Keratinocyte (primary cell): ENCODE measurements at places on chromosomes 11 and 22. TPM values are rescaled to one million over a fixed set of nuclear protein-coding genes. Genes with fewer than 3 reads are reported as not detected.
A peak's percentile ranks its signal among the peaks of the same experiment; 100 is the strongest.

GRCh38 chr22:45879552-45879949 is 97.4 kb downstream of the WNT7B start:
- peaks cover 7% of the 10 kb centered on the region for H3K4me1 ChIP-seq
- no peak overlapping the region for H3K27ac ChIP-seq
- no peak overlapping the region for H3K4me3 ChIP-seq
- peaks cover 62% of the 10 kb centered on the region for H3K27me3 ChIP-seq
- DNase-seq, result no peak

DNA sequence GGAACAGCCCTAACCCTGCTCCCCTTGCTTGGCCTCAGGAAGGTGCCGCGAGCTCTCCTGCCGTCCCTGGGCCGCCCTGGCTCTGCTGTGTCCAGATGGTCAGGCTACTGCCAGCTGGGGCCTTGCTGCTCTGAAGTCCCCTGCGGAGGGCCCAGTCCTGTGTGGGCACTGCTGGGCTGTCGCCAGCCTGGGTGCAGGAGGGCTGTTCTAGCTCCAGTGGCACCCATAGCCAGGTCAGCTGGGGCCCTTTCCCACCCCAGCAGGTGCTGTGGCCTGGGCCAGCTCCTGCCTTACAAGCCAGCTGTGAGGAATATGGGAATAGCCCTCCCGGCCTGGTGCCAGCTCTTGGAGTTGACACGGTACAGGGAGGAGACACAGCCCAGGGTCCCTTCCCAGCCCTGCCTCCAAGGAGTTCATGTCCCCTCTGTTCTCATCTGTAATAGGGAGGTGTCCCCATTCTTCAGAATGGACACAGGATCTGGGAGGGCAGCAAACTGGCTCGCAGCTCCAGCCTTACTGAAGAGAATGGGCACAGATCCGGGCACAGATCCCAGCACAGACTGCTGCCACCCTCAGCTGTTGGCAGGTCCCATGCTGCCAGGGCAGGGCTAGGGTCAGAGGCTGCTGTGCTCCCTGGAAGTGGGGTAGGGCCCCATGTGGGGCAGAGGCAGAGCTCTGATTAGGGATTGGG is 3.9 kb downstream of the DERL3 start:
- DNase-seq, result no peak
- H3K4me1 ChIP-seq, result peaks cover 5% of the 10 kb centered on the region
- H3K27ac ChIP-seq, result no peak overlapping the region
- H3K36me3 ChIP-seq, result peaks cover 19% of the 10 kb centered on the region
- no peak overlapping the region for H3K4me3 ChIP-seq

The C22orf15 gene
- polyA plus RNA-seq, result 0.06 TPM in 1 of 3 replicates, not detected in the others

- H3K27ac ChIP-seq, result no peak overlapping the region
- no peak overlapping the region for H3K4me3 ChIP-seq
- no peaks in the 10 kb centered on the region for H3K36me3 ChIP-seq
- no peak for DNase-seq
- no peaks in the 10 kb centered on the region for H3K27me3 ChIP-seq
These were observed 131.8 kb downstream of the UVRAG start for GRCh38 chr11:75946531-75947530.

GRCh38 chr11:34899633-34900016 is 16.6 kb downstream of the APIP start:
- no peaks in the 10 kb centered on the region for H3K4me1 ChIP-seq
- no peak for DNase-seq
- no peak overlapping the region for H3K27ac ChIP-seq
- H3K27me3 ChIP-seq, result no peaks in the 10 kb centered on the region
- no peaks in the 10 kb centered on the region for H3K36me3 ChIP-seq
- H3K4me3 ChIP-seq, result no peak overlapping the region

DNA sequence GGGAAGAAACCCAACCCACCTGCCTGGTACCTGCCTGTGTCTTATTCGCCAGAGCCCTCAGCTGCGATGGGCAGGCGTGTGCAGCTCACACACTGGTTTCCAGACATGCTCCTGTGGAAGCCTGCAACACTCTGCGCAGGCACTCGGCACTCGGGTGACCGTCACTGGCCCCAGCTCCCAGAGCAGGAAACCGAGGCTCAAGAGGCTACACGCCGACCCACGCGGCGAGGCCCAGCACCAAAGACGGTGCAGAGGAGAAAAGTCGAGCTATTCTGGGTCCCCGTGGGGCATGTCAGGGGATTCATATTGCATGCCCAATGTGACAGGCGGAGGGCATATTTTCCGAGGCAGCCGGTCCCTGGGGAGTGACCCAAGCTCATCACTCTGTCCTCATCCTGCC is 11.6 kb upstream of the FGF19 start:
- no peaks in the 10 kb centered on the region for H3K4me1 ChIP-seq
- no peak for DNase-seq
- H3K4me3 ChIP-seq, result no peak overlapping the region
- H3K27ac ChIP-seq, result no peak overlapping the region

DNA sequence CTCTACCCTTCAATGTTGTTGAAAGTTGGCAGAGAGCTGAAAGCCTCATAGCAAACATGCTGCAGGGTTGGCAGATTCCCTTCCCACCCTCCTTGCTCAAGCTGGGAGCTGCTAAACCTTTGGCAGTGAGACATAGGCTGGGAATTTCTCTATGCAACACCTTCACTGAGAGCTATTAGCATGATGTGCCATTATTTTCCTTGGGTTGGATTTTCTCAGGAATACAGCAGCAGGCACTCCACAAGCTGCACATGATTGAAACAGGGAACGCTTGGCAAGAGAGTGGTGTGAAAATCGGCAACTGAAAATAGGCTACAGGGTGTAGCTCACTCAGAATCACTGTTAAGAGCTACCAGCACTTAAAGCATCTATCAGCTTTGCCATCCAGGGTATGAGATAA is 9.6 kb upstream of the ALKBH3 start:
- no peak overlapping the region for H3K4me3 ChIP-seq
- no peaks in the 10 kb centered on the region for H3K27me3 ChIP-seq
- H3K4me1 ChIP-seq, result peaks cover 11% of the 10 kb centered on the region
- H3K27ac ChIP-seq, result no peak overlapping the region
- no peak for DNase-seq
- H3K36me3 ChIP-seq, result no peaks in the 10 kb centered on the region

GRCh38 chr11:92702805-92703448 is 266.5 kb upstream of the MTNR1B start:
- peak; percentile 56 for DNase-seq
- H3K27me3 ChIP-seq, result no peaks in the 10 kb centered on the region
- no peaks in the 10 kb centered on the region for H3K36me3 ChIP-seq
- no peak overlapping the region for H3K4me3 ChIP-seq

The CLMP gene
- 2.7 to 5.4 TPM (median 3.1 TPM) in 3 replicates for polyA plus RNA-seq

The OVCH2 gene
- polyA plus RNA-seq, result 1.7 to 8.1 TPM (median 2.8 TPM) in 3 replicates

GRCh38 chr11:112425121-112425520 is 164.5 kb upstream of the PLET1 start:
- H3K36me3 ChIP-seq, result no peaks in the 10 kb centered on the region
- DNase-seq, result no peak
- H3K4me3 ChIP-seq, result no peak overlapping the region
- H3K27me3 ChIP-seq, result peaks cover 9% of the 10 kb centered on the region
- H3K4me1 ChIP-seq, result no peaks in the 10 kb centered on the region

DNA sequence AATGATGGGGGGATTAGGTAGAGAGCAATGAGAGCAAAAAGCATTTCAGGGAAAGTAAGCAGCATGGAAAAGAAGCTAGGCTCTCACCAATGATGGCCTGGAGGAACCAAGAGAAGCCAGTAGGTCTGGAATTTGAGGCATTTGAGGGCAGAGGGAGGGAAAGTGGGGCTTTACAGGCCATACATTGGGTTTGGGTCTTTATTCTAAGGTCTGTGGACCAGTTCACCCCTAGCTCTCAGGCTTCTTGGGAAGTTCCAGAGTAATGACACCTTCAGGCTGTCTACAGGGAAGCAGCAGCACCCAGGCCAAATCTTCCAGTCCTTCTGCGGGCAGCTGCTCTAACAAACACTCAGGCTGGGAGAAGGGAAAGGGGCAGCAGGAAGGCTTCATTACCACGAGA is 29.4 kb downstream of the ARFGAP2 start:
- H3K27ac ChIP-seq, result no peak overlapping the region
- H3K4me1 ChIP-seq, result peaks cover 11% of the 10 kb centered on the region
- no peaks in the 10 kb centered on the region for H3K27me3 ChIP-seq
- peaks cover 2% of the 10 kb centered on the region for H3K36me3 ChIP-seq
- H3K4me3 ChIP-seq, result no peak overlapping the region
- no peak for DNase-seq

- no peaks in the 10 kb centered on the region for H3K36me3 ChIP-seq
- no peak for DNase-seq
- H3K4me1 ChIP-seq, result peaks cover 14% of the 10 kb centered on the region
- H3K4me3 ChIP-seq, result no peak overlapping the region
These were observed 35.0 kb upstream of the TP53I11 start for GRCh38 chr11:44985721-44986120.

- no peak for DNase-seq
- no peaks in the 10 kb centered on the region for H3K36me3 ChIP-seq
- H3K27ac ChIP-seq, result no peak overlapping the region
- peaks cover 9% of the 10 kb centered on the region for H3K27me3 ChIP-seq
These were observed 107.6 kb upstream of the ASPHD2 start for GRCh38 chr22:26321469-26321913.

The RFPL2 gene
- polyA plus RNA-seq, result not detected in 3 replicates

DNA sequence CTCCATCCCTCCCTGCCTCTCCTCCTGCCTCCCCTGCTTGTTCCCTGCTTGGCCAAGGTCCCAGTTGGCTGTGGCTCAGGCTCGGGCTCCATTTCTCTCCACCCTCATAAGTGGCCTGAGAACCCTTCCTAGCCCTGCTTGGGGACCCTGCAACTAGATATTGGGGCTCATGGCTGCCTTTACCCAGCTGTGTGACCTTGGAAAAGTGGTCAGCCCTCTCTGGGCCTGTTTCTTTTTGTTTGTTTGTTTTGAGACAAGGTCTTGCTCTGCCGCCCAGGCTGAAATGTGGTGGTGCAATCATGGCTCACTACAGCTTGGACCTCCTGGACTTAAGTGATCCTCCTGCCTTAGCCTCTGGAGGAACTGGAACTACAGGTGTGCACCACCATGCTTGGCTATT is 20.3 kb upstream of the CABP2 start:
- no peaks in the 10 kb centered on the region for H3K27me3 ChIP-seq
- peaks cover 3% of the 10 kb centered on the region for H3K4me1 ChIP-seq
- no peak overlapping the region for H3K27ac ChIP-seq

DNA sequence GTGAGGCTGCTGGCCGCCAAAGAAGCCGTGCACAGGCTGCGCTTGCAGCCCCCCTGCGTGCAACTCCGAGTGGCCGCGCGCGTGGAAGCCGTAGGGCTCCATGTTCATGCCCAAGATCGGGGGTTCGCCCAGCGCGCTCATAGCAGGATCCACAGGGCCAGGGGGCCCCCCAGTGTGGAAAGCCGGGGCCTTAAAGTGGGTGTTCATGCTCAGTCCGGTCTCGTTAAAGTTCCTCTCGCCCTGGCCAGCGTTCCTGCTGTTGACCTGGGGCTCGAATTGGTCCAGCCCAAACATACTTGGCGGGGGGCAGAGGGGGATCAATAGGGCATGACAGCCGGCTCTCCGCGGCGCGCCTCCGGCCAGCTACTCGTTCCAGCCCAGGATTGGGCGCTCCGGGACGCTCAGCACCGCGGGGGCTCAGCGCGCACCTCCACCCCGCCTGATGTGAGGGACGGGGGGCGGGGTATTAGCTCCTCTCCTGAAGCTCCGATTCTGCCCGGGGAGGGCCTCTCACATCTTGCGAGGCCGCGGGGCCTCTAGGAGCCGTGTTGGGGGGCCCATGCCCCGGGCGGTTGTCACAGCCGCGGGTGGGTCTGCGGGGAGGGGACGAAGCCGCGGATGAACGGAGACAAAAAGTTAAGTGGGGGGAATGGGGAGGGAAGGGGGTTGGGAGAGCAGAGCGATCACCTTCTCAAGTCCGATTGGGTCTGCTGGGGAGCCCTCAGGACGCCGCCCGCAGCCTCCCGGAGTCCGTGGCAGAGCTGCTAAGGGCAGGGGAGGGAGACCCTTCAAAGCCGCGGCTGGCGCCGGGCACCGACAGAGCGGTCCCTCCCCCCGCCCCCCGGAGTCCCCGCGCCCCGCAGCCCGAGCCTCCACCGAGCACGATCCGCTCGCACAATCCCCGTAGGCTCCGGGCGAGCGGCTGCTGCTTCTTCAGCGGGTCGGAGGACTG is 1.0 kb downstream of the MN1 start:
- peak overlapping the region; percentile 78 for H3K4me3 ChIP-seq
- H3K36me3 ChIP-seq, result peaks cover 2% of the 10 kb centered on the region
- H3K27me3 ChIP-seq, result no peaks in the 10 kb centered on the region
- H3K27ac ChIP-seq, result peak overlapping the region; percentile 70

- no peak for DNase-seq
- H3K4me1 ChIP-seq, result peaks cover 2% of the 10 kb centered on the region
- no peaks in the 10 kb centered on the region for H3K36me3 ChIP-seq
- no peaks in the 10 kb centered on the region for H3K27me3 ChIP-seq
These were observed 8.5 kb downstream of the DRD4 start for GRCh38 chr11:645536-645935.

DNA sequence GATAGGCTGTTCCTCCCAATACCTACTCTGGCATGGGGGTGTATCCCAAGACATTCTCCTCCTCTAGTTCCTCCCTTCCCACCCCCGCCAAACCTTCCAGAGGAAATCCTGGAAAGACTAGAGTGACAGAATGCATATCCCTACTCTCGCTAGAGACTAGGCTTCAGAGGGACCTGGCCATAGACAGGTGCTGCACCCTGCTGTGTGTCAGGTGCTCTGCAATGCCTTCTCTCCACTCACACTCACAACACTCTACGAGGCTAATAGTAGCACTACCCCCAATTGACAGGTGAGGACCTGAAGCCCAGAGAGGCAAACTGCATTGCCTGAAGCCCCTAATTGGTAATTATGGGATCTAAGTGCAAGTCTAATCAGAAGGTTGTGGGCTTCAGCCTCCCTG is 46.2 kb upstream of the LMO1 start:
- H3K36me3 ChIP-seq, result no peaks in the 10 kb centered on the region
- no peak overlapping the region for H3K27ac ChIP-seq
- DNase-seq, result no peak
- peaks cover 10% of the 10 kb centered on the region for H3K27me3 ChIP-seq
- no peaks in the 10 kb centered on the region for H3K4me1 ChIP-seq

The RAG1 gene
- polyA plus RNA-seq, result 0.42 to 1.3 TPM (median 1.2 TPM) in 3 replicates

DNA sequence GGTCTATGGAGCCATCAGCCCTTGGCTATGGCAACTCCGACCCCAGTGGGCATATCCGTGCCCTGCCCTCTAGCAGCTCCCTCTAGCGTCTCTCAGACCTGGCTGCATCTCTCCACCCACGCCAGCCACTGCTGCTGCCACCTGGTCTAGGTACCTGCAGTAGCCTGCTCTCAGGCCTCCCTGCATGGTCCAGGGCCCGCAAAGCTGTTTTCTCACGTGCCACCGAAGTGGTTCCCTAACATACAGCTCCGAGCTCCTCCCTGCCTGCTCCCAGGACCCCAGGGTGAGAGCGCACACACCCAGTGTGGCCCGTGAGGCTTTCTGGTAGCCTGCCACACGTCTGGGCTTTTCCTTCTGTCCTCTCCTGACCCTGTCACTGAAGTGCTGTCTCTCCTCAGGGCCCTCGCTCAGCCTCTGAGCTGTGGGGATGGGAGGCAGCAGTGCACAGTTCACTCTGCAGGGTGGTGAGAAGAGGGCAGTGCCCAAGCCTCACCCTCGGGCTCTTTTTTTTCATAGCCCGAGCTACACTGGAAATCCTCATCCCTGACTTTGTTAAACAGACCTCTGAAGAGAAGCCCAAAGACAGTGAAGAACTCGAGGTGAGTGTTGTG is 14.3 kb downstream of the DGCR8 start:
- no peaks in the 10 kb centered on the region for H3K4me1 ChIP-seq
- H3K27me3 ChIP-seq, result no peaks in the 10 kb centered on the region
- no peak for DNase-seq

- no peak overlapping the region for H3K27ac ChIP-seq
- no peak for DNase-seq
- H3K4me1 ChIP-seq, result peaks cover 3% of the 10 kb centered on the region
- no peaks in the 10 kb centered on the region for H3K27me3 ChIP-seq
- no peak overlapping the region for H3K4me3 ChIP-seq
These were observed 7.9 kb downstream of the ASPHD2 start for GRCh38 chr22:26436903-26437515.

The OR4A16 gene
- polyA plus RNA-seq, result not detected in 3 replicates
